Left forelimb (tissue), 1 donor: ENCODE measurements at places on chromosomes 13 and 19.

GRCh38 chr13:76621705-76622104 is 264.5 kb downstream of the KCTD12 start:
- DNase-seq = no peak

DNA sequence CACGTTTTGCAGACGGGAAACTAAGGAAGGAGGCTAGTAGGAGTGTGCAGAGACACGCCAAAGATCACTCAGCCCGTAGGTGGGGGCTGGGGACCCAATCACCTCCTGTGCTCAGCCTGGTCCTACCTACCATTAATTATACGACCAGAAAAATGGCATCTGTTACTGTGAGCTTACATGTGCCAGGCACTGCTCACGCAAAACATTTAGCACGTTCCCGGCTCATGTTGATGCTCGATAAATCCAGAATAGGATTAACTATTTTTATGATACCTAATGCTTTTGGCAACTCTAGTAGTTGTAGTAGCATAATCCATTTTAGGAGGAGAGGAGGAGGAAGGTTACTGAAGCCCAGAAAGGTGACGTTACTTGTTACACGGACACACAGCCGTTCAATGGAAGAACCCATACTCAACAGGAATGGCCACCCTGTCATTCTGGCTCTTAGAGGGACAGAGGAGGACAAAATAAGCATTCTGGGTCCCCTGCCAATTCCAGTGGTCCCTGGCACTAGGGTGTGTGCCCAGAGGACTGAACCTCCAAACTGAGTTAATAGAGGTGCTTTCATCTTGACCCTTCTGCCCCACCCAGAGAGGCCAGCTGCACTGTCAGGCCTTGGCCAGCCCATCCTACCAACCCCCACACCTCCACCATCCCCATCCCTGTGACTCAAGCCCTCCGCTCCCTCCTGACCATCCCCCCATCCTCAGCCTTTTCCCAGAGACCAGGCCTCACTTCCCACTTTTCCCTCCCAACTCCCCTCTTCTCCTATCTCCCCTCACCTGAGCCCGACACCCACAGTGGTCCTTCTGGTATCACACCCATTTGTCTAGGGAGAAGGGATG is 5.0 kb upstream of the EML2 start:
- DNase-seq = no peak

DNA sequence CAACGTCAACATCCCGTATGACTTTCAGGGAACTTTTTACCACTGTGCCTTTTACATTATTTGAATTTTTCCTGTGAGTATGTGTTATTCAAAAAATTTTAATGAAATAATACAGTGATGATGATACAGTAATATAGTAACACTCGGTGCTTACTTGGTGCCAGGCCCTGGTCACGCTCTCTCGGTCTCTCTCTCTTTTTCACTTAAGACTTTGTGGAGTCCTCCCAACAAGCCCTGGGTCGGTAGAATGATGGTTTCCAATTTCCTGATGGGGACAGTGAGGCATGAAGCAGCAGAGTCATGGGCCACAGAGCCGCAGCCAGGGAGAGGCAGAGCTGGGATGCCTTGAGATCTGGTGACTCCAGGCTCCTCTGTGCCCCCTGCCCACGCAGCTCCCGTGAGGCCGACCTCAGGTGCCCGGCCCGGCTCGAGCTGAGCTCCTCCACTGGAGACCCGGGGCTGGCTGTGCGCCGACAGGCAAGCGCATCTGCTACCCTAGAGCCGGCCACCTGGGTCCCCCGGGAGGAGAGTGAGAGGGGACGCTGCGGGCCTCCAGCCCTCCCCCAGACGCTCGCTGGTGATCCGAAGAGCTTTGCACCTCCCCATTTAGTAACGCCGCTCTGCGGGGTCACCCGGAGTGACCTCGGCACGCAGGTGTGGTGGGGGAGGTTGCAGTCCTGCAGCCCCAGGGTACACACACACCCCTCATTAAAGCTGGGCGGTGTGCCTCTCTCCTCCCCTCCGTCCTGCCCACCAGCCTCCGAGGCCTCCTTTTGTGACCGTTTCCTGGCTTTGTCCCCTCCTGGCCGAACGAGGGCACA is 4.4 kb upstream of the SBK3 start:
- DNase-seq = no peak

DNA sequence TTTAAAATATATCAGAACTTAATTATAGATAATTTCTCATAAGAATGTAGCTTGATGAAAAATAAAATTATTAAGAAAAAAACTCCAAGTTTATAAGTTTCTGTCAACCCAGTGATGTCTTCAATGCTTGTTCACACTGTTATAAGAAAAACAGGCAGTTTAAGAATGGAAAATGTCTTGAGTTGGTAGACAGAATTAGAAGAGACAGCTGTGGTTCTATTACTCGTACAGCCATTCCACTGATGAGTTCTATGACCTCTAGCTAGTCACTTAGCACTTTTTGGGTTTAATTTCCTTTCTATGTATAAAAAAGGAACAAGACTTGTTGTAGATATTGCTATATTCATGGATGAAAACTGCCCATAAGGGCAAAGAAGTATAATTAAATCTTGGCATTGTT is 1013.1 kb upstream of the ATXN8OS start:
- DNase-seq = no peak

DNA sequence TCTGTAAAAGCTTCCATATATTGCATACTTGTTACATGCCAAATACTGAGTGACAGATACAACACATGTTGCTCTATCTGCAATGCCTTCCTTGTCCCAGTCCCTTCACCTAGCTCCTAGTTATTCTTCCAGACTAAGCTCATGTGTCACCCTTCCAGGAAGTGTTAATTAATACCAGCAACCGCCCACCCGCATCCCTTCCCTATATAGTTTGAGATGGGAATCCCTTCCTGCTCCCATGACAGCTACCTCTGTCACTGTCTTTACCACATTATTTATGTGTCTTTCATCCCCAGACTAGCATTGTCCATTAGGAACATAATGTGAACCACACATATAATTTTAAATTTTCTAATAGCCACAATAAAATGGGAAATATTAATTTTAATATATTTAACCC is 49.5 kb upstream of the FRY start:
- no peak for DNase-seq

DNA sequence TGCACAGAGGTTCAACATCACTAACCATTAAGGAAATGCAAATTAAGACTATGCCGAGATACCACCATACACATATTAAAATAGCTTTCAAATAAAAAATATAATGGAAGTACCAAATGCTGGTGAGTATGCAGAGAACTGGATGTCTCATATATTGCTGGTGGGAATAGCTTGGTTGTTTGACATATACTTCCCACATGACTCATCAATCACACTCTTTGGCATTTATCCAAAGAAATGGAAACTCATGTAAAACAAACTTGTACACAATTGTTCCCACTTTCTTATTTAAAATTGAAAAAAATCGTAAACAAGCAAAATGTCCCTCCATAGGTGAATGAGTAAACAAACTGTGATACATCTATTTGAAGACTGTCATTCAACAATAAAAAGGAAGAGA is 982.6 kb upstream of the ATXN8OS start:
- no peak for DNase-seq

DNA sequence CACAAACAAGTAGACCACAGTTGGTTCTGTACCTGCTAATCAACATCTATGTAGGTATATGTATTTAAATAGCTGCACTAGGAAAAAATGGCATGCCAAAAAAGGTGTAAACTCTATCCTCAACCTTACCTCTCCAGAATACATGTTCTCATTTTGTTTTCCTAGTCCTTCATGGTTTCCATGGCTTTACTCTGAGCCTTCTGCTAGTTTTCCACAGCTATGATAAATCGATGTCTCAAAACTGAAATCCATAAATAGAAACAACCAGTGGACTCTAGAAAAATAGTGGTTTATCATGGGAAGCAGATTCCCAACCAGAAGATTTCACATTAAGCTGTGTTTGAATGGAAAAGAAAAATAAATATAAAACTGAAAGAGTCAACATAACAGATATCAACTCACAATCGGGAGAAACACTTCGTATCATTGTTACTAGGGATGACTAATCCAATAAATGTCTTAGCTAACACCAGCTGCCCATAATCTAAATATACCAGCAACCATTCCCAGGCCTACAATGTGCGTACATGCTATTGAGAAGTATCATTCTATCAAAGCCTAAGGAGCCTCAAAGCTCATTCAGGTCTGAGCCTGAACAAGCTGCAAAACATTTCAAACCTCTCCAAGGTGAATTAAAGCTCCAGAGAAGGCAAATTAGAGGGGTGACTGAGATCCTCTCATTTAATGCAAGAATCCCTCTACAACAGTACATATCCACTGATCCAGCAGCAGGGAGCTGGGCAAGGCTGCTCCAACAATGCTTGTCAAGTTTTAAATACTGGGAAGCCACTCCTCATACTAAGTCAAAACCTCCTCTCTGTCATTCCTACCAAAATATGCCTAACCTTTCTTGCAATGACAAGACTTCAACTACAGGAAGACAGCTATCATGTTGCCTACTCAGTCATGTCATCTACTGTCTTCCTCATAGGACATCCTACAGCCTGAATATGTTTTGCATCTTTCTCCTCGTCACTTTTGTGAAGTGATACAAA is 90.2 kb downstream of the KCTD12 start:
- no peak for DNase-seq

DNA sequence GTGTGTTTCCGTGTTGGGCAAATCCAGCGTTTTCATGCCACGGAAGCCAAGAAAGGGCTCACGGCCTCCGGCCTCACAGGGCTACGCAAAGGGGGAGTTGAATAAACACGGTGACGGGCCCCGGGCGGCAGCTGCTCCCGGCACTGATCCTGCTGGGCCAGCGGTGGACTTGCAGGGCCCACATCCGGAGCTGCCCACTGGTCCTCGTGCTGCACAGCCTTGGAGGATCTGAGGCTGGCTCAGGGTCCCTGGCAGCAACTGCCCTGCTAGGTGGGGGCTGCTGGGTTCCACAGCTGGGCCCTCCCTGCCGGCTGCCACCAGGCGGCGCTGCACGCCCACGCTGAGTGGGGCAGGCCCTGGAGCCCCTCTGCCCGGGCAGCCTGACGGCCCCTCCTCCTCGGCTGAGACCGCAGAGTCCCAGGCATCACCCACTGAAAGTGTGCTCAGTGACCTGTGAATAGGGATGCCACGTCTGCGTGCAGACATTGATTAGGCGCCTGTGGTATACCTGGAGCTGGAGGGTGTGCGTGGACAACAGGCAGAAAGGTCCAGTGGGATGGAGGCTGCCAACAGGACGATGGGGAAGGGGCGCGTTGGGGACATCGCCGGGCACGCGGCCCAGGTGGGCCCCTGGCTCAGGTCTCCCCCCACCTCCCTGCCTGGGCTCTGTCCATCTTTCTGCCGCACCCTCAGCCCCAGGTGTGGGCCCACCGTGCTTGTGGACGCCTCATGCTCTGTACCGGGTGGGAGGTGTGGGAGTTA is 5.3 kb upstream of the HCN2 start:
- DNase-seq = no peak

DNA sequence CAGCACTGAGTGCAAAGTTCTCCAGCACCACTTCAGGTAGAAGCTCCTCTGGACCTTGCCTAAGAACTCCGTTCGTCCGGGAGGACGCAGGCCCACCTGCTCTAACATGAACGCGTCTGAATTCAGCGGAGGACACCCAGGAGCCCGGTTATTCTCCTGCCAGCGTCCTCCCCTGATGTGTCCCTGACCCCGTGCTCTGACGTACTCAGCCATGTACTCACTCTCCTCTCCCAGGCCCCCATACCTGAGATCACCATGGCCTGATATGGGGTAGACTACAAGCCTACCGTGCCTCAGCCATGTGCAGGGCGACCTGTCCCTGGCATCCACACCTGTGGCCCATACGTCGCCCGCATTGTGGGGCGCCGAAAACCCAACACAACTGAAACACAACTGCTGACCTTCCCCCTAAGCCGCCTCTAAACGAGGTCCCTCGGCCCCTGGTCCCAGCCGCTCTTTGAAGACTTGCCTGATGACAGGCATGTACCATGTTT is 744 bp upstream of the ZNF584 start:
- no peak for DNase-seq
